GM03348 (cell line): ENCODE measurements at places on chromosomes 16 and 17.

- no peak for DNase-seq
Observed at GRCh38 chr16:2598723-2599122, 60.9 kb downstream of the PDPK1 start.

DNA sequence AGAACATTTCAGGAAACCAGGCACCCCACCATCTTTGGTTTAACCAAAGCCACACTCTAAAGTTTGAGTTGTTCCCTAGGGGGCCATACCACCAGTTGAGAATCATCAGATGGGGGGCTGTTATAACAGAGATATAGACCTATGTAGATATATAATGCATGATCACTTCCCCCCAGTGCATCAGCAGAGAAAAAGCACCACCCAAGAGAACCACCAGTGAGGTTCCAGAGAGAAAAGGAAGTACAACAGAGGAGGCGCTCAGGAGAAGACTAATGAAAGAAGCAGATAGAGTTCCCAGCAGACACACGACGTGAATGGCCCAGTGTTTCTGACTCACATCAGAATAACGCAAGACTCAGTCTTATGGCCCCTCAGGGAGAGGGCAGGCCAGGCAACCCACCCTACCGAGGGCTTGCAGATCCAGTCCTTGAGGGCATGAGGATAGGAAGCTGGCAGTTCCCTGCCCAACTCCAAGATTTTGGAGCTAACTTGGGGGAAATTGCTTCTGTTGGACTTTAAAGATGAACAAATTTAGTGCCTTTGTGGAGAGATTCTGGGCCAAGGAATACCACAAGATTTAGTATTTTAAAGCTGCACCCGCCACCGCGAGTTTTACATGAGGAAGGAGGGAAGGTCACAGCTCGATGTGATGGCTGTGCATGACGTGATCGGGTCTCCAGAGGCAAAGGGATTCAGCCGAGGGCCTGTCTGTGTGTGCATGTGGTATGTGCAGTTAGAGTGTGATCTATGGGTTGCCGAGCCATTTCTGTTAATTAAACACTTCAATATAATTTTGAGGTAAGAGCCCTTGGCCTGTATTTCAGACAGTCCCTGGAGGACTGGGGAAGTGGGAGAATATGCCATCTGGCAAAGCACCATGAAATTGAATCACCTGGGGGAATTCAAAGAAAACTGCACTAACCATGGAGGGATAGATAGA, 53.1 kb downstream of the AIPL1 start:
- no peak for DNase-seq

GRCh38 chr16:71930013-71930563, 34.8 kb downstream of the IST1 start:
- no peak for DNase-seq

DNA sequence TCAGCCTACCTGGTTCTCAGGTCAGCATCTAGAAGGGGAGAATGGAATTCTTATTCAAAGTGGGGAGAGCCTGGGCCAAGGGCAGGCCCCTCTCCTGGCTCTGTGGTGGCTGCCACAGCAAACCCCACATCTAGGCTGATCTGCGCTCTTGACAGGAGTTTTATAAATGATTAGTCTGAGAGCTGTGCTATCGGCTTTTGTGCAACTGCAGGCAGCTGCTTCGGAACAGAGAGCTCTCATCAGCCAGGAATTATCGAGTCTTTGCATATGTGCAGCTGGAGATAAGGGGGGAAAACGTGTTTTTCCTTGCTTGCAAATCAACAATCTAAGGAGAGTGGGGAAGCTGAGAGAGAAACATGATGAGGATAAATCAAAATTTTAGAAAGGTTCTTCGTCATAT, 91.7 kb downstream of the HS3ST3A1 start:
- DNase-seq, result peak; percentile 42

- DNase-seq, result peak; percentile 93
Observed at GRCh38 chr17:41738077-41738800, 3.8 kb upstream of the HAP1 start.

- no peak for DNase-seq
Observed at GRCh38 chr16:88667461-88667860, 4.6 kb upstream of the MVD start.

DNA sequence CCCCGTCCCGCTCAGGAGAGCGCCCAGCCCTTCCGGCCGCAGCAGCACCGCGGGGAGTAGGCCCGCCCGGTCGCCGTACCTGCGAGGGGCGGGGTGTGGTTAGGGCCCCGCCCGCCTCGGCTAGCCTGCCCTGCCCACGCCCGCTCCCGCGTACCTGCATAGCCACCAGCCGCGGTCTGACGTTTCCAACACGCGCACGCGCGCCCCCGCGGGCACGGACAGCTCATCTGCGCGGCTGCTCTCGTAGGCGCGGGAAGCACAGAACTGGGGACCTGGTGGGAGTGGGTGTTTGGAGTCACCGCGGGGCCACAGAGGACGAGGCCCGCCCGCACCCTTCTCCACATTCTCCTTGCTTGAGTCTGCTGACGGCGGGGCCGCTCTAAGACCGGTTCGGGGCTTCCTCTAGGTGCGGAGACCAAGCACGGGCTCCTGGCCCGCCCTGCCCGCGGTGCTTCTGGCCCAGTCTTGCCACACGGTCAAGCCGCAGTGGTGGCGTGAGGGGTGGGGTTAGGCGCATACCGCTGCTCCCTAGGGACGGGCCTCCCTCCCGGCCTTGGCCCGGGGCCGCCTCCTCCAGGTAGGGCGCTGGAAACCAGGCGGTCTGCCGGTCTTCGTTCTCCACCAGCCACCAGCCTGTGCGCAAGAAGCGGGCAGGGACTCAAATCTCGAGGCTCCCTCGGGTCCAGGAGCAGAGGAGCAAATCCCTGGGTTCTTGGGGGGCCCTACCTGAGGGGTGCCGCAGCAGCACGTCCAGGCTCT, 1.8 kb downstream of the NOXO1 start:
- DNase-seq, result no peak

GRCh38 chr17:57288040-57288772, 31.9 kb downstream of the MSI2 start:
- peak; percentile 36 for DNase-seq

DNA sequence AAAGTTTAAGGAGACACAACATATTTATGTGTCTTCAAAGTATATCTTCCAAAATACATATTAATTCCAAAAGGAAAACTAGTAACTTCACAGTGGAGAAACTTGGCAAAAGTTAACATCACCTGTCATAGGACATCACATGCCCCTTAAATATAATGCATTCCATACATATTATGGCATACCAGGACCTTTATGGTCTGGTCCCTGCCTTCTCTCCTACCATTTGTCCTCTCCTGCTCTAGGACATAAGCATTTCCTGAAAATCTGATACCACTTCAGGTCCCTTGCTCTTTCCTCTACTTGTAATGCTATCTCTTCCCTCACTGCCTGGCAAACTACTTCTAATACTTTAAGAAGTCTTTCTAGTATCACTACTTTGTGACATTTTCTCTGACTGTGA, 168.1 kb upstream of the RBL2 start:
- no peak for DNase-seq

DNA sequence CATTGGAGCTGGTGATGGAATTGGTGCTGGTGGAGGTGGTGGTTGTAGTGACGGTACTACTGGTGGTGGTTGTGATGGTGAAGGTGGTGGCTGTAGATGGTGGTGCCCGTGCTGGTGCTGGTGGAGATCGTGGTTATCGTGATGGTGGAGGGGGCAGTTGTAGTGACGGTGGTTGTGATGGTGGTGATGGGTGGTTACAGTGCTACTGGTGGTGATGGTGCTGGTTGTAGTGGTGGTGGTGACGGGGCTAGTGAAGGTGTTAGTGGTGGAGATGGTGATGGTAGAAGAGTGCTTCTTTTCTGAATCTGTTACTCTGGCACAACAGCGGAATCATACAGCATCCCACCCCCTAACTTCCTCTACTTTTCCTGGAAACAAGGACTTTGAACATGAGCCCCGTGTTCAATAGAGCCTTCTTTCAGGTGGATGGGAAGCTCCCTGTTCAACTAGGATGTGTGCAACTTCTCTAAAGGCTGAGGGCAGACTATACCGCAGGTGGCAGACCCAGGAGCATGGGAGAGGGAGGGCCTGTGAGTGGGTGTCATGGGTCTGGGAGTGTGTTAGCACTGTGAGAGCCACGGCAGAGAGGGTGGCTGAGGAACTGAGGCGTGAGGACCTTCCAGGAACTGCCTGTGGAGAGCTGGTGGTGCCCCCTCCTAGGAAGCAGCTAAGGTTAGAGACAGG, 8.2 kb downstream of the TBX21 start:
- no peak for DNase-seq

DNA sequence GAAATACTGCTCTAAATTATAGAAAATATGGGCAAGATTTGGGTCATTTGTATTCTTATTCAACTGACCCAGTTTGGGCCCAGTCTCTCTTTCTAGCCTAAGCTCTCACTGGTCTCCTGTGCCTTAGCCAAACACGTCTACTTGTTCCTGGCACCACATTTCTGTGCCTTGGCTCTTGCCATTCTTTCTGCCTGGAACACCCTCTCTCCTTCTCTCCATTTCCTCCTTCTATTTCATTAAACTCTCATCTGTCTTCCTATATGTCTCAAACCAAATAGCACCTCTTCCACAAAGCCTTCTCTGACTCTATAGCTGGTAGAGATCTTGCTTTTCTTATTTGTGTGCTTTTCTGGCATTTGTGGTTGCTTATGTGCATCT, 37.7 kb upstream of the NUFIP2 start:
- DNase-seq, result no peak

DNA sequence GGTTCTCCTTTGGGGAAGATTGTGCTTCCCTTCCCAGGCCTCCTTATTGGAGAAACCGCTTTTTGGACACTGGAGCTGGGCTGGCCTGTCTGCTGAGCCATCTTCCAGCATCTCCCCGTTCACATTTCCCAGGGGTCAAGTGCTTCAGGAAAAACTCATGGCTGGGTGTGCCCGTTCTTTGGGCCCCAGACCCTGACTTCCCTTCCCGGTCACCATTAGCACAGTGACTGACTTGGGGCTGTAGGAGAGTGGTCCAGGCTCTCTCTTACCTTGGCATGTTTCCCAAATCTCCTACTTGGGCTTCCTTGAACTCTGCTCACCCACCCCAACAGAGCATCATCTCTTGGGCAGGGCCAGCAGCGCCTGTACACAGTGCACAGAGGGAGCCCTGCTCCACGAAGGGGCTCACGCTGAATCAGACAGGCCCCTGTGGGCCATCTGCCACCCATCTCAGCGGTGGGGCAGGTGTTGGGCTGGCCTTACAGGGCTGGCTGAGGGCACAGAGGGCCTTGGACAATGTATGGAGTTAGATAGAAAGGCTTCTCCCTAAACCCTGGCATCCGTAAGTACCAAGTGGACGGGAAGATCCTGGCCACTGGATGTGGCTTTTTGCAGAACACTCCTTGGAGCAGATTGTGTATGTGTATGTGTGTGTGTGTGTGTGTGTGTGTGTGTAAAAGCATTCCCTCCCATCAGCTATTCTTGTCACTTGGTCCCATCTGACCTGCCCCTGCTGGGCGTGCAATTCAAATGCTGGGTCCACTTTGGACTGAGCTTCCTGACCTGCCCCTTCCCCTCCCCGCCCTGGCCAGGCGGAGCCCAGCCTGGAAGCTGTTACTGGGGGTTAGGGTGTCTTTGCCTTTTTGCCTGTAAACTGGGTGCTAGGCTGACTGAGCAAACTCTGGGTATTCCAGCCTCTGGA, 24.9 kb upstream of the CDC42EP4 start:
- no peak for DNase-seq

DNA sequence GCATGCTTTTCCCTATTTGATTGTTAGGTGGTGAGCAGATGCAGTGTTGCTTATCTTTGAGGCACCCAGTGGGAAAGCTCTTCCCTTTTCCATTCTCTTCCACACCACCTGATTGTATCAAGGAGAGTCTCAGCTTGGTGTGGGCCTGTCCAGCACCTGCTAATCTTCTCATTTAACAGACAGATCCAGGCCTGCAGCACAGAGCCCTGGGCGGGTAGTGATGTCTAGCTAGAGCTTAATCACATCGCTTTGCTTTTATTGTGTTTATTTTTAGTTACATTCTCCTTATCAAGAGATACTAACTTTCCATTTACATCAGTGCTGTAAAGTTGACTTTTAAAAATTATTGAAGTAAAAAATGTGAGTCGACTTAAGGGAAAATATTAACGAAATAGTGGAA, 24.2 kb downstream of the FOXL1 start:
- no peak for DNase-seq

GRCh38 chr17:77491921-77492445, 351.2 kb downstream of the SEC14L1 start:
- DNase-seq, result no peak

- no peak for DNase-seq
Observed at GRCh38 chr17:28573040-28573380, 1.7 kb upstream of the PIGS start.

DNA sequence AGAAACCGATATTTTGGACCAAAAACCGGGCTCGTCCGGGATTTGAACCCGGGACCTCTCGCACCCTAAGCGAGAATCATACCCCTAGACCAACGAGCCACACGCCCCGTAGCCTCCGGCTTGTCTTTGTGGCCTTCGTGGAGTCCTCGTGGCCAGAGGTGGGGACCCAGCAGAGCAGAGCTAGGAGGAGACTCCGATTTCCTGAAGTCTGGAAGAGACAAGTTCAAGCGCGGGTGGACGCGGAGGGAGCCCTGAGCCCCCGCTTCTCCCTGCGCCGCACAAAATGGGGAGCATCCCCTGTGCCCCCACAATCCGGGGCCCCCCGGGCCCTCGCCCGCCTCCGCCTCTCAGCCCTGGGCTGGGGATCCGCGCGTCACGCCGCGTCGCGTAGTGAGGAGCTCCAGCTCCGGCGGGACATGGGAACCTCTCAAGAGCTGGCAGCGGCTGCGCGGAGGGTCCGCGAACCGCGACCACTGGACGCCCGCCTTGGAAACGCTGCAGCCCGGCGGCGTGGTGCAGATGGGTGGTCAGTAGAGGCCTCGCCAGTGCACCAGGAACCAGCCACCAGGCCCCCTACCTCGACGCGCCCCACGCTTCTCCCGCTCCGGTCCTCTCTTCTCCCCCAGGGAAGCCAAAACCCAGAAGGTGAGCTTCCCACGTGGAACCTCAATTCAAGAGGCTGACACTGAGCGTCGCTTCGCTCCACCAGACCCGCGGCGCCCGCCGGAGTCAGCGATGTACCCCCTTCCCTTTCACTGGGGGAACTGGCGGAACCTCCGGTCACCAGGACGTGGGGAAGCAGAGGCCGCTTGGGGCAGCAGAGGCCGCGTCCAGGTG, 5.2 kb upstream of the OR1F1 start:
- peak; percentile 76 for DNase-seq

DNA sequence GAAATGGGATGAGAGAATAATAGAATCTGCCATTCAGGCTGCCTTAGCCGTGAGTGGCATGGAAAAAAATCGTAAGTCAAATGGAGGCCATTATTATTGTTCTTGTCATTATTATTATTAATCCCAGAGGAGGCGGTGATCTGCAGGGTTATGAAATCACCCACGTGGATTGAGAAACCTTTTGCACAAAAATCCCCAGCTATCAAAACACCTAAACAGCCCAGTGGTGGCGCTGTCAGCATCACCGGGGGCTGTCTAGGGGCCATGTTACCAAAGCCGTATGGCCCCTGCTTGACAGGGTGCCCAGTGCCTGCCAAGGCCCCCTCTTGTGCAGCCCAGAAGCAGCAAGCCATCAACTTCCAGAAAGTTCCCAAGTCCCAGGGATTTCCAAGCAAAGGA, 25.2 kb downstream of the CNGB1 start:
- no peak for DNase-seq
